ENCODE measurements at places on chromosomes 4 and X.

- no peak for DNase-seq
These were observed 6.7 kb downstream of the TBL1X start for GRCh38 chrX:9471571-9471985.

GRCh38 chr4:68272860-68273259 is 27.4 kb upstream of the TMPRSS11B start:
- DNase-seq, result peak; percentile 5

- DNase-seq, result no peak
These were observed 10.2 kb downstream of the ASIC5 start for GRCh38 chr4:155855897-155856296.

DNA sequence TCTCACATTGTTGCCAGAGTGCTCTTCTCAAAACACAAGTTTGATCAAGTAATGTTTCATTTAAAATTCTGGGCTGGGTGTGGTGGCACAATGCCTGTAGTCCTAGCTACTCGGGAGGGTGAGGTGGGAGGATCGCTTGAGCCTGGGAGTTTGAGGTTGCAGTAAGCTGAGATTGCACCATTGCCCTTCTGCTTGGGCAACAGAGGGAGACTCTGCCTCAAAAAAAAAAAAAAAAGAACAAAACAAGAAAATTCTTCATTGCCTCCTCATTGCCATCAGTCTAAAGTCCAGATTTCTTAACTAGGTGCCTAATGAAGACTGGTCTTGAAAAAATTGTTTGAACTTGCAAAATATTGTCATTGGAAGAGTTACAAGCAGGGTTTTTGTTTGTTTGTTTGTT is 120.1 kb downstream of the MFAP3L start:
- DNase-seq, result no peak

DNA sequence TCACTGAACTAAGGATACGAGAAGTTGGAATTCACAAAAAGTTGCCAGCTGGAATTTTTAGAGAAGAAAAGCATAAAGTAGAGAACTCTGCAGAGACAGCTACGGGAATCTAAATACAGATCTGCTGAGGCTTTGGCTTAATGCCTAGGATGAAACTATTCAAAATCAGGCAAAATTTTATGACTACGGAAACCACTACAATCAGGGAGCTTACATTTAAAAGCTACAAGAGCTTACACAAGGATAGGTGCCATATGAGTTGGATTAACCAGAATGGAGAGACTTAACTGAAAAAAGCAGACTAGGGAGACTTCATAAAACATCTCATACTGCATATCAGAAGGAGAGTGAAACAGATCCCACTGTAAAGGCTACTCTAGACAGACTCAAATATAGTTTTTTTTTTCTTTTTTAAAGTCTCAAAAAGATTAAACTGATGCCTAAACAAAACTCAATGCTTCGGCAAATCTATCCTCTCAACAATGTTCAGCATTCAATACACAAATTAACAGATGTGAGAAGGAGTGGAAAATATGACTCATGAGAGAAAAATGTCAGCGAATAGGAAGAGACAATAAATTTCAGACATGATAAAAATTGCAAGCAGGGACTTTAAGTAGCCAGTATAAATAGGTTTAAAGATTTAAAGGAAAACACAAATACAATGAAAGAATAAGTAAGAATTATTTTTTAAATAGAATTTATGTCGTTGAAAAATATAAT is 586.1 kb downstream of the FSTL5 start:
- no peak for DNase-seq

GRCh38 chr4:150219841-150220240 is 141.6 kb downstream of the DCLK2 start:
- no peak for DNase-seq

DNA sequence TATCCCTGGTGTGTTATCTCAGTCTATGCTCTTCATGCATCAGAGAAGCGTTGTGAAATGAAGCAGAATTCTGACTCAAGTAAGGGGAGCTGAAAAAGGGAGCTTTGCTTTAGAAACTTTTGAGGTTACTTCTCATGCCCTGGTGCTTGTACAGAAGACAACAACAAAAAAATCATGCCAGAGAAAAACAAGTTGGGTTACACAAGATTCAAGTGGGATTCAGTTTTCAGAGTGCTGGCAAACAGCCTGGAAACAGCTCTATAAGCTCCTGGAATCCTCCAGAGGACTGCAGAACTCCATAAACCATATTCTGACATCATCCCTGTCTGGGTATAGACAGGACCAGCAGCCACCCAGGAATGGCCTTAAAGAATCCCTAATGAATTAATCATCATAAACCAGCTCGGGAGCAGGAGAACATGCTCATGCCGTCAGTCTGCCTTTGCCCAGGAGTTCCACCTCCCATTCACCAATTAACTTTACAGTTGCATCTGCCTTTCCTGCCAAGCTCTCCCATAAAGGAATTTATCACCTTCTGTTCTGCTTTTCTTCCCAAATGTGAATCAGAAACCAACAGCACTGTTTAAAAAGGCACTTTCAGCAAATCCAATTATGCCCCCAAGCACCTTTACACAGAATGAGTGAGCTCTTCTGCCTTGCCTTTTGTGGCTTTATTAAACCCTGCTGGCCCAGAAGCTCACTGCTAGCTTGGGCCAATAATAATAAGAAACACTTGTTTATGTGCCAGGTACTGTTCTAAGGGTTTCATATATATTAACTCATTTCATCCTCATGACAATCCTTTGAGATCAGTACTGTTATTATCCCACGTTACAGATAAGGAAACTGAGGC is 54.5 kb upstream of the FBXW7 start:
- no peak for DNase-seq

DNA sequence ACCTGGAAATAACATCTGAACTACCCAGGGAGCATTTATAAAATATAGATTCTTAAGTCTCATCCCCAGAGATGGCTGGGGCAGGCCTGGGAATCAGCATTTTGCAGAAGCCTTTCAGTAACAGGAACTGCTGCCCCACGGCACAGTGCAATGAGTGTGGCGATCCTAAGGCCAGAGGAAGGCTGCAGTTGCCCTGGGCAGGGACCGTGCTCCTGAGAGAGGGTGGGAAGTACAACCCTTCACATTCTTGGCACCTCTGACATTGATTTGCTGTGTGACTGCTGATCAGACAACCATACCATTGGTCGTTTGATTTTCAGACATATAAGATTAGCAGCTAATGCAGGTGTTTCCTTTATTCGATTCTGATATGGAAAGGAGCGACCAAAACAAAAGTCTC is 233.6 kb downstream of the STIM2 start:
- DNase-seq, result no peak

DNA sequence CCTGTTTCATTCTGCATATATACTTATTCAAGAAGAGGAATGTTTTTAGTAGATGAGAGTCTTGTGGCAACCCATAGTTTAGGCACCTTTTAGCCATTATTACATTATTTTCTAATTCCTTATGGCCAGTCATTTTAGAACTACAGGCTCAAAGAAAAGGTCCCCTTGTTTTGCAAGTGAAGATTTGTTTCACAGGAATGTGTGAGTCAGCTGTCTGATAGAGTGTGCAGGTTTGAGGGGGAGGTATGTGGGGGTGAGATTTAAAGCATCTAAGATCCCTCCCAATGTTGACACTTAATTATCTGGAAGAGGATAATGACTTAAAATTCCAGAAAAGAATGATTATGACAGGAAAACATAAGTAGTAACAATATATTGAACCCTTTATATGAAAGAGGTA is 495.6 kb downstream of the KCNIP4 start:
- DNase-seq, result no peak

DNA sequence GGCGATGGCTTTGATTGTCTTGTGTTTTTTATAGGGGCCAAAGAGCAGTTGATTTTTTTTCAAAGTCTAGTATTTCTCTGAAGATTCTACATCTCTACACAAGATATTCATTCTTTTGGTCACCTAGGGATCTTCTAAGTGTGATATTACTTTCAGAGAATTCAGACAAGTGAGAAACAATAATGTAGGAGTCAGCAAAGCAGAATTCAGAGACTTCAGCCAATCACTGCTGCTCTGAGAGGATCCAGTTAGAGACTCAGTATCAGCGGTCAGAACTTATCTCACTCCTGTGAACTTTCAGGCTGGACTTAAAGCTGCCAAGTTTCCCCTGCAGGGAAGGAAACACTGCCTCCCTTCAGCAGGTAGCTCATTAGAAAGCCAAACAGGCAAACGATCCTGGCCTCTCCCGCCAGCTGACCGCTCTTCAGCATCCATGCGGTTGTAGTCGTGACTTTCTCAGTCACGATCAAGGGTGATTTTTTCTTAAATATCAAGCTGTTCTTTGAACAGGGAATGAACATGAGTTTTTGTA is 59.2 kb downstream of the NSUN7 start:
- DNase-seq, result no peak

DNA sequence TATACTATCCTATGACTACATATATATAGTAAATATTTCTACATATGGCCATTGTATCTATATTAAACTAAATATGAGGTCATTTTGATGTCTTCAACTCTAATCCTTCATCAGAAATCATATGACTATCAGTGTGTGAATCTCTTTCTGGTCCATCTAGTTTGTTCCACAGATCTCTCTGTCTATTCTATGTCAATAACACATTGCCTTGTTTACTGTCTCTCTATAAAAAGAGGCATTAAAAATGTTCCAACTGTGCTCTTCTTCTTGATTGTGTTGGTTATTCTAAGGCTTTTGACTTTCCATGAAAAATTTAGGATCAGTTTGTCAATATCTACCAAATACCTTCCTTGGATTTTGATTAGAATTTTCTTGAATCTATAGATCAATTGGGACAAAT is 338.3 kb upstream of the FSTL5 start:
- no peak for DNase-seq

GRCh38 chrX:68304602-68305001 is 128.7 kb downstream of the OPHN1 start:
- no peak for DNase-seq

DNA sequence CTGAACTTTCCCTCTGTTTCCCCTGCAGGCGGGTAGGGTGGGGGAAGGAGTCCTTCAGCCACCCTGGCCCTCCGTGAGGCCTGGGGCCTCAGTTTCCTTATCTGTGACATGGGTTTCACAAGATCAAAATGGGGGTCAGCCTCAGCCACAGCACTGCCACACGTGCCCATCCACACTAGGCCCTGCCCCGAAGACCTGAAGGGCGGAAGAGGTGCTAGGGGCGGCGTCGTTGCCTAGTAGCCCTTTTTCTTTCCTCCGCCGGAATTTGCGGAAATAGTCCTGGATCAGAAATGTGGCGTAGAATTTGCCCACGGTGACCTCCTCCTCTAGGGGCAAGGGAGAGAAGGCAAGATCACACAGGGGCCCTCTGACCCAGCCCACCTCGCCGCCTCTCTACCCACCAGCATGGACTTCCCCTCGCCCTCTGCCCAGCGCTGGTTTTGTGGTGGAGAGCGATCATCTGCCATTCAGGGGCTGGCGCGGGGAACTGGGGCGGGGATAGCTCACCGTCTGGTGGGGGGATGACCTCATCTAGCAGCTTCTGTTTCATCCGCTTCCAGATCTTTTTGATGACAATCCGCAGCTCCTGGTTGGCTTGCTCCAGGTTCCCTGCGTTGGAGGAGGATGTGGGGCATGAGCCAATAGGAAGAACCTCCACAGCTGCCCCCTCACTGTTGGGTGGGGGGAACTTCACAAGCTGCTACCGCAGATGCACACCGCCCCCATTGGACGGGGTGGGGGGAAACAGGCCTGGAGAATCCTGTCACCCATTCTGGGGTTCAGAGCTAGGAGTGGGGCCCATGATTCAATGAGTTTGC is 9.7 kb upstream of the SYP start:
- no peak for DNase-seq

- DNase-seq, result no peak
These were observed 8.7 kb downstream of the ENOPH1 start for GRCh38 chr4:82439088-82439487.

DNA sequence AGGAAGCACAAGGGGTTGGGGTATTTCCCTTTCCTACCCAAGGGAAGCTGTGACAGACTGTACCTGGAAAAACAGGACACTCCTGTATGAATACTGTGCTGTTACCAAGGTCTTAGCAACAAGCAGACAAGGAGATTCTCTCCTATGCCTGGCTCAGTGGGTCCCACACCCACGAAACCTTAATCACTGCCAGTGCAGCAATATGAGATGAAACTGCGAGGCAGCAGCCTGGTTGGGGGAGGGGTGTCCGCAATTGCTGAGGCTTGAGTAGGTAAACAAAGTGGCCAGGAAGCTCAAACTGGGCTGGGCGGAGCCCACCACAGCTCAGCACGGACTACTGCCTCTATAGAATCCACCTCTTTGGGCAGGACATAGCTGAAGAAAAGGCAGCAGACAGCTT is 197.7 kb downstream of the INPP4B start:
- DNase-seq, result no peak

GRCh38 chrX:25158635-25159034 is 142.9 kb upstream of the ARX start:
- DNase-seq, result no peak

DNA sequence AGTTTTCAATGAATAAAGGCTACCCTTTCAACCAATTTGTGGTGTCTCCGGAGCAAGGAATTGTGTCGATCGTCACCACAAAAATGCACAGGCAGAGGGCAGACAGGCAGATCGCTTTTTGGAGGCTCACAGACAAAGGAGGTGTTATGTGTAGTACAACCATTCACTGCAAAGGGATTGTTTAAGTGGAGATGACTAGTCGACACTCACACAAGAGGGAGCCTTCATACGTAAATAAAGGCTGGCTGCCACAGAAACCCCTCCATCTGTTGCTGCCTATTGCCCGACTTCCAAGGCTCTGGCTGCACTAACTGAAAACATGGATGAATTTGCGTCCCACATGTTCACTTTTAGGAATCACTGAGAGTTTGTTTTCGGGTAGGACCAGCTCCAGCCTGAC is 281.1 kb downstream of the NKX6-1 start:
- DNase-seq, result peak; percentile 14

DNA sequence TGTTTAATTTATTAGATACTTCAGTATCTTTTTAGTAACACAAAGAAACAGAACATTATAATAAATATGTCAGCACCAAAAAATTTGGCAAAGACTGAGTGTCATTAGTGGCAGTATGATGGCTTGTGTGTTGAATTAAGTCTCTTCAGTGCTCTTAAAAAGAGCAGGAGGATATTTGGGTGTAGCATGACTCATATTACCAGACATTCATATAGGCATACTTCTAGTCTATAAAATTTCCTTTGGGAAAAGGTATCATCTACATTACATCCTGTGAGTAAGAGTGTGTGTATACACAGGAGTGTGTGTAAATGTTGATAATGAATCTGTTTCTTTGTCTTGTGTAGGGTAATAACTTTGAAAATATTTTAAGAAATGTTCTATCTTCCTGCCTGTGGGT is 135.7 kb downstream of the CNKSR2 start:
- DNase-seq, result no peak

GRCh38 chr4:123060039-123060770 is 137.8 kb upstream of the NUDT6 start:
- DNase-seq, result no peak

DNA sequence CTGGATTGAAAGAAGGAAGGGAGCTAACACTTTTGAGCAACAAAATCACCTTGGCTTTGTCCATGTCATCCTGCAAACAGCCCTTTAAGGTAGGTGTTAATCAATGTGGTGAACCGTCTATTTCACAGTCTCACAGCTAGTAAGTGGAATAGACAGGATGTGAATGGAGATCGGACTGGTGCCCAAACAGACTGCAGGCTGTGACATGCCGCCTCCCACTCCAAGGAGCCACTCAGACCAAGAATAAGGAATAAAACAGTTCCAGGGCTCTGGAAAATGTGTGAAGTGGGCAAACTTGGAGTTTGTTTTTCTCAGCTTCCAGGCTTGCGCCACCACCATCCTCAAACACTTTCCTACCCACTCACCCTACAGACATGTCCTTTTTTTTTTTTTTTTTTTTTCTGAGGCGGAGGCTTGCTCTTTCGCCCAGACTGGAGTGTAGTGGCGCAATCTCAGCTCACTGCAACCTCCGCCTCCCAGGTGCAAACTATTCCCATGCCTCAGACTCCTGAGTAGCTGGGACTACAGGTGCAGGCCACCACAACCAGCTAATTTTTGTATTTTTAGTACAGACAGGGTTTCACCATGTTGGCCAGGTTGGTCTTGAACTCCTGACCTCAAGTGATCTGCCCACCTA is 57.7 kb upstream of the SEC24B start:
- DNase-seq, result no peak

All from neuronal stem cell (in vitro differentiated cells).